ENCODE measurements at places on chromosomes 12 and 14.

DNA sequence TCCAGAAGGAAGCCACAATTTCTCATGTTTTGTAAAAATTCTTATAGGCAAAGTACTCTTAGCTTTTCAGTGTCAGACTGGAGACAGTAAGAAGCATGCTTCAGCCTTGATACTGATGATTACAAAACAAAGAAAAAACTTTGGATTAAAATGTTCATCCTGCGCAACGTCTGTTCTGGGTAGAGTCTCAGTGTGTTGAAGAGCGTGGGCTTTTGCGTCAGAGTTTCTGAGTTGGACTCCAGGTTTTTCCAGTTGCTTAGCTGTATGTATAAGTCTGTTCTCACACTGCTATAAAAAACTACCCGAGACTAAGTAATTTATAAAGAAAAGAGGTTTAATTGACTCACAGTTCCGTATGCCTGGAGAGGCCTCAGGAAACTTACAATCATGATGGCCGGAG is 508.1 kb downstream of the DIO2 start:
- no peak for DNase-seq

DNA sequence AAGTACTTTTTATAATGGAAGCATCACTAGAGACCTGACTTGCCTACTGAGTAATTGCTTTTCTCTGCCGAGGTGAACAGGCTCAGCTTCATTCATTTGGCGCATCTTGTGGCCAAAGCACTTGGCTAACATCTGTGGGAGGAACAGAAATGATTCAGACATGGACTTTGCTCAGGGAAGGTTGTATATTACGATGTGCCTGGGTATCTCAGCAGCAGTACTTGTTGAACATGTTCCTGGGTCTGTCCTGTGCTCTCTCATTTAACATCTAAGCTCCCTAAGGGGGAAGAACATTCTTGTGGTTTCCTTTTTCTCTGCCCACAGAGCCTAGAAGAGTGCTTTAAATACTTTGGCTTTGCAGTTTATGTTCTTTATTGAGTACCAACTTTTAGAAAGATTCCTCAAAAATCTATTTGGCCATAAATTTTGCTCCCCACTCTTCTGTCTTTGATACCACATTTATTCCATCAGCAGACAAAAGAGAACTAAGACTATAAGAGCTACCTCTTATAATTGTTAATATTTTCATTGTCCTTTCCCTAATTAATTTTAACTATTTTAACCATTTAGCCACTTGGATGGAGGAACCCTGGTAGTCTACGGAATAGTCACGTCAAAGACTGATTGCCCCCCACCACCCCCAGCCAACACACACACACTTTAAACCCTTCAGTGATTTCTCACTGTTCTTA is 101.2 kb upstream of the EGLN3 start:
- DNase-seq: no peak

DNA sequence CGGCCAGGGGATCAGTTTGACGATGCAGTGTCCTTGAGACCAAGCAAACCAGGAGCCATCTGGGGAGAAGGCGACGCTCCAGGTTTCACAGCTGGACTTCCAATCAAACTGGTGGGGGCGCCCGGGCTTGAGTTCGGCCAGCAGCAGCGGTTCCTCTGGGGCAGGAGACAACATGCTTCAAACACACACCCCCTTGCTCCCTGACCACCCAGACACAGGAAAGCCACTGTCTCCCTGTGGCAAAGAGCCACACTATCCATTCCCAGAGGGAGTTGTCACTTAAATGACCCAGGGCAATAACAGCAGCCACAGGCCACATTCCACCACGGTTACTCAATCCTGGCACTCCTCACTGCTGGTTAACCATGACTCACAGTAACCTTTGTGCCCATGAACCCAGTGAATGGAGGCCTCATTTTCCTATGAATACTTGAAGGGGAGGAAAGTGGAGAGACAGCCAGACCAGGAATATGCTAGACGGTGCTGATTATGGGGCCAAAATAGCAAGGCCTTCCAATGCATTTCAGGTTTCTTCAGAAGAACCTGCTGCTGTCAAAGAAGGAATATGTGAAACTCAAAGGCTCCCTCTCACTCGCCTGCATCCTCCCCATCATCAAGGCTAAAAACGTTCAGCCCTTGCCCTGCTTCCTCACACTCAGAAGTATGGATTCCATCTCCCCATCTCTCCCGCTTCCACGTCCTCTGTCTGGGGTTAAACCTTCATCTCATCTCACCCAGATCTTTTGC is 8.5 kb downstream of the WSB2 start:
- DNase-seq: peak; percentile 95

DNA sequence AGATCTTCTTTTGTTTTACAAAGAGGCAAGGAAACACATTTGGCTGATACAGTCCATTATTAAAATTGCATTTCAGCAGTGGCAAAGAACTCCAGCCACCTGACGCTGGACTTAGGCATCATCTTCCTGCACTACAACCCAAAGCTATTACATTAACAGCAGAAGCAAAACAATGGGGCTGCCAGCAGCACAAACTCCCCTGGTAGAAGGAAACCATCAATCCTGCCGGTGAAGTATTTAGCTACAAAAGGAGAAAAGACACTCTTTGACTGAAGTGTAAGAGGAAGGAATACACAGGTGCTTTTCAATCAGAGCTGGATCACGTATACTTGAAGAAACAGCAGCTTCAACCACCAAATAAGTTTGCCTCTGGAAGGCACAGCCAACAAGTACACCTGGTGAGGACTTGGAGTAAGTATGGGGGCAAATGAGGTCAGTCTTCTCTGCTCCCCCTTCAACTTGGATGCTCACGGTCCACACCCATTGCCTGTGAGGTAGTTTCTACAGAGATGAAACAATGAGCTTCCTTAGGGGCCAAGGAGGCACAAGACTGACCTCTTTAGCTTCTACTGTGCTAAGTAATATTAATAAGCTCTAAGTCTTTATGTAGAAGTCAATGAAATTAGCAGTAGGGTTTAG is 125.9 kb upstream of the FOXN3 start:
- peak; percentile 32 for DNase-seq

DNA sequence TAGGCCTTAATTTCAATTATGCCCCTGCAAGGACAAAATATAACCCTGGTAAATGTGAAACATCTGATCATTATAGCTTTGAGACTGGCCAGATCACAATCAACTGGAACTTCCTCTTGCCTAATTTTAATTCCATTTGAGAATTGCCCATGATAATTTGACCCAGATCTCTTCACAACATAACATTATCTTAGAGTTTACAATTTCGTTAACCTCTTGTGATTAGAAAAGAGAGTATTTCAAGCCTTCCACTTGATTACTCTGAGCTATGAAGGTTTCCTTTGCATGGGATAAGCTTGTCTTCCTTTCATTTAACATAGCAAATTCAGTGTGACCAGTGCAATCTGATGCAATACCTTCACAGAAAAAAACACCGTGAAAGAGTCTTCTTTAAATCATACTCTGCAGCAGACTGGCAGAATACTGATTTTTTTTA is 143.6 kb downstream of the DUSP6 start:
- DNase-seq: no peak

GRCh38 chr12:52870361-52871290 is 21.8 kb upstream of the KRT78 start:
- DNase-seq: no peak

- no peak for DNase-seq
Measured at GRCh38 chr12:132748319-132748718, 13.3 kb downstream of the ANKLE2 start.

DNA sequence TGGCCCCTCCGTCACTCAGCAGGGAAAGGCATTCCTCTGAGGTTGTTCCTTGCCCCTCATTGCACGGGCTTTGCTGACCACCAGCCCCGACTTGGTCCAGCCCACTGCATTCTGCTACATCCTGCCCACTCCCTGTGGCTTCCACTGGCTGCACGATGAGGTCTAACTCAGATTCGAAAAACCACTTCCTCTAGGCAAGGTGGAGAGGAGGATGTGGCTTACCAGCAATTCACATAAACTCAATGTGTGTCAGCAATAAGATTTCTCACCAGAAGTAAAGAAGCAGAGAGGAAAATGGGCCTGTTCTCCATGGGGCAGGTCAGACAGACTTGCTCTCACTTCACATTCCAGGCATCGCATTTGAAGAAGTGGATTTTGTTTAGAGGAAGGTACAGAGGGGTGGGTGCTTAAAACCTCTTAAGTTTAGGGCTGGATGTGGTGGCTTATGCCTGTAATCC is 14.7 kb downstream of the GPR68 start:
- DNase-seq: no peak

DNA sequence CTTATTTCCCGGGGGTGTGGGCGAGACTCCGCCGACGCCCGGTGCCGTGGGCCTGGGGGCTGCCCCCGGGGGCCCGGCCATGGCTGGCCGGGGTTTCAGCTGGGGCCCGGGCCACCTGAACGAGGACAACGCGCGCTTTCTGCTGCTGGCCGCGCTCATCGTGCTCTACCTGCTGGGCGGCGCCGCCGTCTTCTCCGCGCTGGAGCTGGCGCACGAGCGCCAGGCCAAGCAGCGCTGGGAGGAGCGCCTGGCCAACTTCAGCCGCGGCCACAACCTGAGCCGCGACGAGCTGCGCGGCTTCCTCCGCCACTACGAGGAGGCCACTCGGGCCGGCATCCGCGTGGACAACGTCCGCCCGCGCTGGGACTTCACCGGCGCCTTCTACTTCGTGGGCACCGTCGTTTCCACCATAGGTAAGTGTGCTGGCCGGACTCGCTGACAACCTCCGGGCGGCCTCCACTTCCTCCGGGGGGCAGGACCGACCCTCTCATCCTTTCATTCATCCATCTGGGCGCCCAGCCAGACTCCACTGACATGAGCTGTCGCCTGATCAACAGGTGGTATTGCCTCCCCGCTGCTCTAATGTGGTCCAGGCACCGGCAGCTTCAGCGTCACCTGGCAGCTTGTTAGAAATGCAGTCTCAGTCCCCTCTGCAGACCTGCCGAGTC is 467 bp downstream of the KCNK13 start:
- no peak for DNase-seq

DNA sequence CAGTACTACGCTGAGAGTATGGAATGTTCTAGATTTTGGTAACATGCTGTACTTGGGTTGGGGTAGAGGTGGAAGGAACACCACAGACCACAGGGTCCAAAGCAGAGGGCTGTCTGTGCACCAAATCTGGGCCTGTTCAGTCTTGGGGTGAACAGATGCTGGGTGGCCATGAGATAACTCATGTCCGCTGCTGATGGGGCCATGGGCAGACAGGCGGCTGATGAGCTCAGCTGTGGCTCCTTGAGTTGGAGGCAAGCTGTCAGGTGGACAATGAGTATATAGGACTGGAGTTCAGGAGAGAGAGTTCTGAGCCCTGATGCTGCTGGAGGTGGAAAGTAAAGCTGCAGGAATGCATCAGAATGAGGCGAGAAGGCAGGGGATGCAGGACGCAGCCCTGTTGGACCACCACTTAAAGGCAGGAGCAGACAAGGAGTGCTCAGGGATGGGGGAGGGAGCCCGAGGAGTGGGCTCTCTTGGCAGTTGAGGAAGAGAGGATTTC is 6.2 kb downstream of the SMIM41 start:
- no peak for DNase-seq

Measured in dermis microvascular lymphatic vessel endothelial cell (primary cell).